Activated CD8-positive, alpha-beta T cell treated with anti-CD3 and anti-CD28 coated beads, Interleukin-2, amount 10 ng/mL, durations not matched to agents 7 days and 5 days (primary cell): ENCODE measurements at places on chromosomes 3 and 15. TPM values are rescaled to one million over a fixed set of nuclear protein-coding genes. Genes with fewer than 3 reads are reported as not detected.

DNA sequence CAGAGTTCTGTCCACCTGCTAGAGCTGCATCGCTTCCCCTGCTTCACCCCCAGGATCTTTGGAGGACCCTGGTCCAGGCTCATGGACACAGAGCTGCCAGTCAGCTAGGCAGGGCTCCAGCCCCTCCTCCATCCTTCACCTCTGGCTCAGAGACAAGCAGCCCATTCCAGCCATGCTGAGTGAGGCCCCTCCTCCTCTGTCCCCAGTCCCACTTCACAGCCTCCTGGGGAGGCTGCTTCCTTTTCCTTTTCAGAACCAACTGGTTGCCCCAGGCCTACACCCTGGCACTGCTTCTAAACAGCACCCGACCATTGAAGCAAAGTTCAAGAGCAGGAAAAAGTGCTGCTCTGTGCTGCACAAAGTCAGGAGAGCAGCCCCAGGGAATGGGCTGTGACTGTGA lies 22.2 kb downstream of the IQSEC1 start:
- DNase-seq = no peak

The IMPG2 gene
- 0.29 TPM for total RNA-seq

- peak; percentile 53 for DNase-seq
These were observed 37.0 kb downstream of the ZNF710 start for GRCh38 chr15:90037961-90038631.

DNA sequence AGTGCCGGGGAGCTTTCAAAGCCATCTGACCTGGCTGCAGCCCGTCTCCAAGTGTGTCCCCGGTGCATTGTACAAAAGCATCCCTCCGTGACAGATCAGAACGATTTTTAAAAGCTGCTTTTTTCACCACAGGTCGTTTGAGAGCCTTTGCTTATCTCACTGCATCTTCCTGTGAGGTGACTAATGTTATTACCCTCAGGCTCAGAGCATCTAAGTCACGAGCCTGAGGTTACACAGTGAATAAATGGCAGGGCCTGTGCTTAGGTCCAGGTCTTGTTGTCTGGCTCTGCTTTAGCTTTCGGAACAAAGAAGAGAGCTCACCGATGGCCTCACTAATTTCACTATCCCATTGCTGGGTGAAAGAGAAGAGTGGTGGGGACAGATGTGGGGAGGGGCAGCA lies 83.3 kb downstream of the SEC22A start:
- DNase-seq = no peak

DNA sequence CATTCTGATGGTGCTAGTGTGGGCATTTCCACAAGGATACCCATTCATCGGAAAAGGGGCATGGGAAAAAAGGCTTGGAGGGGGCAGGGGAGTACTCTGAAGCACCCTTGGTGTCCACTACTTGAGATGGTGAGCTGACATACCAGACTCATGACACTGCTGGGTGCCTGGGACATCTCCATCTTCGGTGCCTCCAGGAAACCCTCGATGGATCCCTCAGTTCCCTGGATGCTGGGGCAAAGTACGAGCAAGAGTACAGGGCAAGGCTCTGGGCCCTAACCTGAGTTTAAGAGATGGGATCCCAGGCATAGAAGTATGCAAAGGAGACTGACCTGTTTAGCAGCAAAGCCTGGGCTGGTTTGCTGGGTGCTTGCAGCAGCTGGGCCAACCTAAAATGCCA lies 5.2 kb upstream of the IP6K1 start:
- DNase-seq = no peak

DNA sequence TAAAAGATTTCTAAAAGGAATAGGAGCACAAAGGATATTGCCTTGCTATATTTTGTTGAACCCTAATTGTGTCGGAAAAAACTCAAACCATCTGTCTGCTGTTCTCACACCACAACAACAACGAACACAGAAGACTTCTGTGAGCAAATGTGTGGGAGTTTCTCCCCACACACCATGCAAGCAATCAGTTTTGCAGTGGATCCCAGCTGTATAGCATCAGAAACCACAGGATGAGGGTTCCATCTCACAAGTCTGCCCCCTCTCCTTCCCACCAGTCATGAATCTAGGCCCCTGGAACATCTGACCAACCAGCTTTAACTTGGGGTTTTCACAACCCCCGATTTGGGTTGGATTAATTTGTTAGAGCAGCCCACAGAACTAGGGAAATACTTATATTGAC lies 91.3 kb upstream of the SLC4A7 start:
- no peak for DNase-seq

DNA sequence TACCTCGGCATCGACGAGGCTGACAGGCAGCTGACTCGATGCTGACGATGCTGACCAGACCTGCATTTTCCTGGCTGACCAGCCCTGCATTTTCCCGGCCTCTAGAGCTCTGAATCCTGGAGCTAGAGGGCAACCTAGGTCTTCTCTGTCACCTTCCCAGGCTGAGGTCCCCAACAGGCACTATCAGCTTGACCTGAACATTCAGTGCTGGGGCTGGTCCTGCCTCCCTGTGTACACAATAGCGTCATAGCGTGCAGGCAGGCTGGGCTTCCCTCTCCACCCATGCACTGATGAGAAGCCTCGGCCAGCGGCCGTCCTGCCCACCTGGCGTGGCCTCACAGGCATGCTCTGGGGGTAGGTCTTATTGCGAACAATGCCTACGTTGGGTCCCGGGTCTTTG lies 62.3 kb upstream of the SNRPA1 start:
- DNase-seq = no peak
